ENCODE measurements at places on chromosomes 1 and 21. TPM values are rescaled to one million over a fixed set of nuclear protein-coding genes. Genes with fewer than 3 reads are reported as not detected.

The EPHA8 gene
- total RNA-seq: not detected

The SH2D1B gene
- 1.1 TPM for total RNA-seq

DNA sequence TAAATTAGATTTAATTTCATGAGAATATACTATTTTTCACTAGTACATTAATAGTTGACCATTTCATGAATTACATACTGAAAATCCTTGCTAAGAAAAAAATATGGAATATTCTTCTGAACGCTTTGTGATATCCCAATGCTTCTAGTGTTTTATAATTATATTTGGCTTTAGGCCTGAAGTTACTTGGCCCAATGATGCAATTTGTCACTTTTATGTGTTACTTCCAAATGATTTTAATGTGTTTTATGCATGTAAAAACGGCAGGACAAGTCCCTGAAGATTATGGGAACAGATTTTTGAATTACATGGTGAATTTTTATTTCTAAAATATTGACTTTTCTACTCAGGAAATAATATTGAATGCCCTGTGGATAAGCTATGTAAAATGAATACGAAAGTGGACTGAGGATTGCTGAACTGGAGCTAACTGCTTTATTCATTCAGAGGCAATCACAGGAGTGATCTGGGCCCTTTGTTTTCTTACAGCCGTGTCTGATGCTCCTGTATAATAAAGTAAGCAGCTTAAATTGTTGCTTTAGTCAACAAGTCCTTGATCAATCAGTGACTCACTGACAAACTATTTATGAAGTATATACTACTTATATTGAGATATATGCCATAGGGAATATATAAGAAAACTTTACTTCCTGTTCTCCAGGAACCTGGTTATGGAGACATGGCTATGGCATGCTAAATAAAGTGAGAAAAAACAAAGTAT lies 543.0 kb upstream of the RGS18 start:
- no peak for DNase-seq

DNA sequence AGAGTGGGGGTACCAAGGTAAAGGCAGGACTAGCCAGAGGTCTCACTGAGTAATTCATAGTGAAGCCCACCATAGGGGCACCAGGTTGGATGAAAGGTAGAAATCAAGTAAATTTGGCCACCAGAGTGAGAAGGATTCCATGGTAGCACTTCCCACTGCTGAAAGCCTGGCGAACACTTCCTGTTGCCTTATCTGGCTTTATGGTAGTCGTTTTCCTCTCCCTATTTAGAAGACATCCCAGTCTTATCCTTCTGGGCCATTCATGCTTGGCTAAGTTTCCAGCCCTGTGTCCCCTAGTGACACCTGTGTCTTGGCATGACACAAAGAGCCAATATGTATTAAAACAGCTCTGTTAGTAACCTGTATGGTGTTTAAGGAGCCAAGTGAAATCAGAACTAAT lies 74.3 kb upstream of the SIPA1L2 start:
- DNase-seq: no peak

The WDR64 gene
- not detected for total RNA-seq

GRCh38 chr1:110465038-110465813 lies 14.3 kb downstream of the PROK1 start:
- no peak for DNase-seq

DNA sequence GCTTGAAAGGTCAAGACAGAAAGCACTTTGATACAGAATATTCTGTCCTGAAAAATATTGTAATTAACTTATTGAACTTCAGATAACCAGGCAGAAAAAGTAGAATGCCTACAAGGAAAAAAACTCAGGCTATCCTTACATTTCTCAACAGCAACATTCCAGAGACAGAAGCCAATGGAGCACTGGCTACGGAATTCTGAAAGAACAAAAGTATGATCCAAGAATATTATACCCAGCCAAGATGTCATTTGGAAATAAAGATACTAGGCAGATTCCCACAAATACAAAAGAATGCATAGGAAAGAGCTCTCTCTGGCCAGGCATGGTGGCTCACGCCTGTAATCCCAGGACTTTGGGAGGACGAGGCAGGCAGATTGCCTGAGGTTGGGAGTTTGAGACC lies 5.8 kb upstream of the PPT1 start:
- DNase-seq: no peak

DNA sequence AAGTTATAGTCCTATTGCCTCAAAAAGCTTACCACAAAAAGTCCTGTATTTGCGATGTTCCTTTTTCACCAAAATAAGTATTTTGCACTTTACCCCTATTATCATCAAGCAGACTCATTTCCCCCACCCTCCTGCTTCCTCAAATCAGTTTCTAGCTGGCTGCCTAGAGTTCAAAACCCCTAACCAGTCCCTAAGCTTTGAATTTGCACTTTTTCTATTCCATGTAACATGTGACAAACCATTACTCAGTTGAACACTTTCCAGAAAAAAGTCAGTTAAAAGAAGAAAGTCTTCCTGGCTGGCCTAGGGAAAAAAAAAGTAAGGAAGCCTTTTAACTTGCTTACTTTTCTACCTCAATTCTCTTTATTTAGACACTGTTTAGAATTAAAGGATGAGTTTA lies 8.2 kb downstream of the CEP170 start:
- DNase-seq: no peak

DNA sequence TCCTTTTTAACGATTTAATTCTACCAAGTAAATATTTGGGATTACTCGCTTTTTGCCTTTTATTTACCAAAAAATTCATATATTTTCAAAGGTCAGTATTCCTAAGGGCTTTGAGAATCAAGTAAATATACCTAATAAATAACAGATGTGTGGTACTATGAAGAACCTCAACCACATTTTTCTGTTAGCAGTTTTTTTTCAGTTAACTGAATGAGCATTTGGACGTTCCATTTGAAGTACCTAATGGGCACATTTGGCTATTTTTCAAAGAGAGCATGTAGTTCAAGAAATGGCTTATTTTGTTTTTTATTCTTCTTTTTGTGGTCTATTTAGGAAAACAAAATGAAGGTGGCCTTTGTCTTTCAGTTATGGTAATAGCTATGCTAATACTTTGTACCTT lies 253.0 kb downstream of the GPR52 start:
- no peak for DNase-seq

The SLC9C2 gene
- total RNA-seq: not detected
